Endodermal cell (in vitro differentiated cells): ENCODE measurements at places on chromosomes 5 and 9.

DNA sequence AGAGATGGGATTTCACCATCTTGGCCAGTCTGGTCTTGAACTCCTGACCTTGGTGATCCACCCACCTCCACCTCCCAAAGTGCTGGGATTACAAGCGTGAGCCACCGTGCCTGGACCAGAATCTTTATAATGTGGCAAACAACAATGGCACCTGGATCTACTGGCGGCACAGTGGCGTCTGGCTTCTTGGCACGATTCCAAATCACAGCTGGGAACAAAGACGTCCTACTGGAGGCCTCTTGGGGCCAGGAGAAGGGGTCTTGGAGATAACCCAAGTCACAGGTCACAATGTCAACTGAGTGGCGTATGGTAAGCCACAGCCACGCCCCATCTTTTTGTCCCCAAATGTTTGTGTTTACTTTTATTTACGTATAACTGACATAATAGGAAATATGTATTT lies 77.8 kb upstream of the RAPGEF1 start:
- no peak for DNase-seq

DNA sequence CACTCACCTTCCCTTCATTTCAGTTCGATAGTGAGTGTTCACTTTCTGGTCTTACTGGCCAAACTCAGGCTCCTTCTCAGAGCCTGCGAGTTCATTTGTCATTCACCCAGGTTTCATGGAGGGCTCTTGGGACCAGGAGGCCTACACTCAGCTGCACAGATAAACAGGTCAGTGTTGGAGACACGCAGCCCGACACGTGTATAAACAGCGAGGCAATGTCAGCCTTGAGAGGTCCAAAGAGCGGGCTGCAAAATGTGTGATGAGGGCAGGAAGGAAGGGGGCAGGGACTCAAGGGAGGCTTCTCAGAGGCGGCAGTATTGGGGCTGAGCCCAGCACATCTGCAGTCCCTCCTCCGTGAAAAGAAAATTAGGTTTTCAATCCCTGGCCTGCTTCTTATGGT lies 82.6 kb upstream of the ZNF618 start:
- no peak for DNase-seq

- no peak for DNase-seq
These were observed 514.7 kb downstream of the MTRR start for GRCh38 chr5:8383616-8384015.

GRCh38 chr5:157714596-157714864 lies 16.7 kb upstream of the THG1L start:
- DNase-seq, result no peak

DNA sequence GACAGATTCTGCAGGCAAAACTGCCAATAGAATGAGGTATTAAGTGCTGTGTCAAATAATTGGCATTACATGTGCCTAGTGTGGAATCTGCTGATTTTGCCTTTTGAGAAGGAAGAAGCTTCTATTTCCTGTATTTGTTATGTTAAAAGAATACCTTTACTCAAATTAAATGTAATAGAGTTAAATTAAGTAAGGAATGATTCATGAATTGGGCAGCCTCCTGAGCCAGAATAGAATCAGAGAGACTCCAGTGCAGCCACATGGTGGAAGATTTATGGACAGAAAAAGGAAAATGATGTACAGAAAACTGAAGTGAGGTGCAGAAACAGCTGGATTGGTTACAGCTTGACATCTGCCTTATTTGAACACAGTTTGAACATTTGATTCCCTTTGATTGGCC lies 464.4 kb upstream of the SEMA6A start:
- DNase-seq, result no peak

DNA sequence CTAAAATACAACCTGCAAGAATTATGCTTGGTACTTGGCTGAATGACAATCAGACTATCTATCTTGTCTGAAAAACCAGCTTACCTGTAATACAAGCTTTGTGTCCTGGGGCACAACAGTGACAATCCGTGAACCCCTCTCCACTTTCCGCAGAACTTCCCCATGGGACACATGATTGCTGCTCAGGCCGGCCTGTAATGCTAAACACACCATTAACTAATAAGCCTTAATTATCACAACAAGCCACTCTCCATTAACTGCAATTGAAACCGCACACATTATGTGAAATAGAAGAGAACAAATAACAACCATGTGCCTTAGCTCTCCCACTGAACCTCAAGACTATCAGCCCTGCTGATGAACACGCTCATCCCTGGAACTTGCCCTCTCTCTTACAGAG lies 33.7 kb downstream of the ELP1 start:
- no peak for DNase-seq
